HT-29 (cell line): ENCODE measurements at places on chromosomes 1 and 21.

GRCh38 chr1:37094302-37094701 is 60.0 kb upstream of the GRIK3 start:
- DNase-seq: no peak

- DNase-seq: peak; percentile 36
Observed at GRCh38 chr1:112114540-112114939, 125.1 kb upstream of the KCND3 start.

DNA sequence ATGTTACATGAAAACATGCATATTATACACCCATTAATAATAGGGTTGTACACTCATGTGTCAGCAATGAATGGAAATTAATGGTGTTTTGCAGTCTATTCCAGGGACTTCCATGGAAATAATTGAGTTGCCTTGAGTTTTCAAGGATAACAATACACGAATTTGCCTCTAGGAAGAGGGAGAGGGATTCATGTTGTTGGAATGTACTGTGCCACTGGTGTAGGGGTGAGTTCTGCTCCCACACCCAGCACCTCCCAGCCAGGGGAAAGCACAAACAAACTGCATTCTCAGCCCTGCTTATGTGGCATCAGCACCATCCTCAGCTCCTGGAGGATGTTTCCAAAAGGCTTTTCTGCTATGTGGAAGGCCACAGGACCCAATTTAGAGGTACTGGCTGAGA is 57.8 kb downstream of the BCAR3 start:
- DNase-seq: no peak

- DNase-seq: no peak
Observed at GRCh38 chr1:5969168-5969567, 23.1 kb downstream of the NPHP4 start.

- DNase-seq: peak; percentile 78
Observed at GRCh38 chr1:58739856-58740466, 40.1 kb upstream of the MYSM1 start.

DNA sequence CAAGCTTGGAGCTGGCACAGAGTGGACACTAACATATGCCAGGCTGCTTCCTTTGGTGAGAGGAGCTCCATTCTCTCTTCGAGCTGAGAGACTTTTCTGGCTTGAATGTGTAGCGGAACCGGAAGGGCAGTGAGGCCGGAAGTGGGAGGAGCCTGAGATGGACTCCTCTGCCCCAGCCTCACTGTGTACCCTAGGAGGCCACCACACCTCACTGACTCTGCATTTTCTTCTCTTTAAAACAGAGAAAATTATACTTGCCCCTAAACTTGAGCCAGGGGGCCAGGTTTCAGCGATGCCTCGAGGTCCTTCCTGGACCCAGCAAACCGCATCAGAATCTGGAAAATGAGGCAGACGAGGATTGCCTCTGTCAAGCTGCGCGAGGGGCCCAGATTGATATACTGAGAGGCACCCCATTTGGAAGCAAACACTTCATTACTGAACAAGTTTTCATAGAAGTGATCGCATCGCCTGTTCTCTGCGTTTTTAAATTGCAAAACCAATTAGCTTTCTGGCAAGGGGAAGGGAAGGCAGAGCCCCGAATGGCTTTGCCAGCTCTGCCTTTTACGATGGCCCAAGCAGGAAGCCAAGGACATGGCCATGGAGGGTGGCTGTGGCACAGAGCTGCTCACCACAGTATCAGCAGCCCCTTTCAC is 708.1 kb downstream of the PTPRU start:
- DNase-seq: no peak

DNA sequence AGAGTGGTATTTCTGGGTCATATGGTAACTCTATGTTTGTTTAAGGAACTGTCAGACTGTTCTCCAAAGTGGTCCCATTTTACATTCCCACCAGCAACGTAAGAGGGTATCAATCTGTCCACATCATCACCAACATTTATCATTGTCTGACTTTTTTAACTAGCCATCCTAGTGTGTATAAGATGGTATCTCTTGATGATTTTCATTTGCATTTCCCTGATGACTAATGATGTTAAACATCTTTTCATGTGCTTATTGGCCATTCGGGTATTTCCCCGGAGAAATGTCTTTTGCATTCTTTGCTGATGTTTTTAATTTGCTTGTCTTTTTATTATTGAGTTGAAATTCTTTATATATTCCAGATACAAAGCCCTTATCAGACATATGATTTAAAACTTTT is 370.1 kb upstream of the NR5A2 start:
- no peak for DNase-seq

GRCh38 chr1:113809670-113810602 is 2.3 kb downstream of the RSBN1 start:
- DNase-seq: peak; percentile 36

- no peak for DNase-seq
Observed at GRCh38 chr1:182549346-182549745, 39.7 kb downstream of the RNASEL start.

DNA sequence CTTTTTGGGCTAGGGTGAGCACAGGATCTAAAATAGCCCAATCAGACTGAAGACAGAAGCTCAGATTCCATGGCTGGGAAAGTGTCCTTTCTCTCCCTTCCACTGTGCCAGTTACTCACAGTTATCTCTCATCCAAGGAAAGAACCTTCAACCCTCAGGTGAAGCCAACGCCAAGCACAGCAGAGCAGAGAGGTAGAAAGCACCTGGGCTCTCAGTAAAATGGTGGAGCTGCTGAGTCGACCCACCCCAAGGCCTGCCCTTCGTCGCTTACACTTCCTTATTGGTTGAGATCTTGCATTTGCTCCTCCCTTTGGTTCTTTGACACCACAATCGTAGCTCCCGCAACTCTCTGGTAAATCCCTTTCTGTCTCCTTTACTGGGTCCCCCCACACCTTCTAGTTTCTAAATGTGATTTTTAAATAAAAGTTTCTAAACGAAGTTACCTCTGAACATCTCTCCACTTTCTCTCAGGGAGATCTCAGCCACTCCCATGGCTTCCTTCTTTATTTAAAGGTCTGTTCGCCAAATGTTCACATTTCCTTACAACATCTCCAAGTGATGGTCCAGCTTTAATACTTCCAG is 27.5 kb upstream of the SLC30A1 start:
- DNase-seq: no peak

DNA sequence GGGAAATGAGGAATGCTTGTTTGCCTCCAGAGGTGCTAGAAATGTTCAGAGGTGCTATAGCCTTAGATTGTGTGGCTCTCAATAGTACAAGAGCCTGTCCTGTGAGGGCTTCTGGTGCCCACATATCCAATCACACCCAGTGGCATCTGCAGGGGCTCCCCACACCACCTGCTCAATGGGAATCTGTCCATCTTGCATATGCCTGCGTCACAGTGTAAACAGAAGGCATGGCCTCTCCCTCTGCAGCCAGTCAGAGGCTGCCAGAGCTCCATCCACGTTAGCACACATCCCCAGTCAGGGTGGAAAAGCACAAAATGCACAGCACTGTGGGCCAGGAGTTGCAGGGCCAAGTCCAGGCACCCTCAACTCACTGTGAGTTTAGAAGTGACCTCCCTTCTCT is 113.6 kb upstream of the GRIK3 start:
- no peak for DNase-seq

GRCh38 chr1:230426246-230427093 is at the start of gene PGBD5:
Gene PGBD5, minus strand, starts transcription at chr1:230426332. Its CDS starts 404 bp downstream, at chr1:230425928.
- DNase-seq: peak; percentile 52
